ENCODE measurements at places on chromosomes 16 and 17.

DNA sequence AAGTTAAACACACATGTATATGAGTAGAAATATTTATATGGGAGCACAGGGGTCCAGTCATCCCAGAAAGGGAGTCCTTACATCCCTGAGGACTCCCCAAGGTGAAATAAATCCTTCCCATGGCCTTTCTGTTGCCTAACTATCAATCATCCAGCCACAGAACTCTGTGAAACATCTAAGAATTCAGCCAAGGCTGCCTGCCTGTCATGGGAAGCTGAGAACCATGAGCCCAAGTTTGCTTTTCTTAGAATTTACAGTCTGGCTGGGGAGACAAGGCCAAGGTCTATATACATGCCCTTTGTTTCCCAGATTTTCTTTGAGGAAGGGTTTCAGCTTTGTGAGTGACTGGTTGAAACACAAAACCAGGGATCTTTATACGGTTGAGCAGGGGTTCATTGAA is 15.8 kb downstream of the MYL4 start:
- peak; percentile 63 for DNase-seq

DNA sequence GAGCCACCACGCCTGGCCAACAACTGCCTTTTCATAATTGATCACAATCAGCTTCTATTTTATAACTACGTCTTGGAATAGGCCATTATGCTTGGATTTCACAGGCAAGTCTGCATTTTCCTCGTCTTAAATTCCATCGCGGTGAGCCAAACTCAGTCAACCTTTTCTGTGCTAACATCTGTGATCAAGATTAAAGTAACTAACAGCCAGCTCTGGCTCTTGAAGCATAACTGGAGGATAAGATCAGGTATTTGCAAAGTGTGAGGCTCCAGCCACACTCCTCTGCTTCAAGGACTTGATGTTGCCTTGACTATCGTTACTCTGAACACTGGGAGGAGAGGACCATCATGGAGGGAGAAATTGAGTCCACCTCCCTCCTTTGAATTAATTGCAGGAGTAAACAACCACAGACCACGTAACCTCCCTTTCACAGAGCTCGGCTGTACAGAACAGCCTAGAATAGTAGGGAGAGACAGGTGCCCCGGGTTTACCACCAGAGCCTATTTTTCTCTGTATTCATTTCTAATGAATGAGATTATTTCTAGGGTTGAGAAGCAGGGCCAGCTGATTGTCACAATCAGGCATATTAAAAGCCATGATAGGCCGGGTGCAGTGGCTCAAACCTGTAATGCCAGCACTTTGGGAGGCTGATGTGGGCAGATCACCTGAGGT is 143.0 kb downstream of the XYLT1 start:
- DNase-seq, result no peak

GRCh38 chr16:87461466-87461991 is 31.3 kb downstream of the ZCCHC14 start:
- DNase-seq, result peak; percentile 47

DNA sequence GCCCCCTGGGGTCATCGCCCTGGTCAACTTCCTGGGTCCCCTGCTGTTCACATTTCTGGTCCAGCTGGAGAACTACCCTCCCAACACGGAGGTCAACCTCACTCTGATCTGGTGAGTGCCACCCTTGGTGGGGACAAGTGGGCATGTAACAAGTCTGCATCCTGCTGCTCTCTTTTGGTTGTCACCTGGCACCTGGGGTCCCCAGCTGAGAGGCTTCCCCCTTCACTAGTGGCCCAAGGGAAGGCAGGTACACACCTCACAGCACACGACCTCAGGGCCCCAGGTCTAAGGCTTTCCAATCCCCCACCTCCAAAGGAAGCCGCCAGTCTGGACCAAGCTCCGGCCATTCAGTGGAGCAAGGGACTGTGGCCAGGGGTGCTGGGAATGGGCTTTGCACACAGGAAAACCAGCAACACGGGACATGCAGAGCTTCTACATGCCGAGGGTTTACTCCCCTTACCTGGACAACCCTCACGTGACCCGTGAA is 4.4 kb downstream of the TMC8 start:
- no peak for DNase-seq

DNA sequence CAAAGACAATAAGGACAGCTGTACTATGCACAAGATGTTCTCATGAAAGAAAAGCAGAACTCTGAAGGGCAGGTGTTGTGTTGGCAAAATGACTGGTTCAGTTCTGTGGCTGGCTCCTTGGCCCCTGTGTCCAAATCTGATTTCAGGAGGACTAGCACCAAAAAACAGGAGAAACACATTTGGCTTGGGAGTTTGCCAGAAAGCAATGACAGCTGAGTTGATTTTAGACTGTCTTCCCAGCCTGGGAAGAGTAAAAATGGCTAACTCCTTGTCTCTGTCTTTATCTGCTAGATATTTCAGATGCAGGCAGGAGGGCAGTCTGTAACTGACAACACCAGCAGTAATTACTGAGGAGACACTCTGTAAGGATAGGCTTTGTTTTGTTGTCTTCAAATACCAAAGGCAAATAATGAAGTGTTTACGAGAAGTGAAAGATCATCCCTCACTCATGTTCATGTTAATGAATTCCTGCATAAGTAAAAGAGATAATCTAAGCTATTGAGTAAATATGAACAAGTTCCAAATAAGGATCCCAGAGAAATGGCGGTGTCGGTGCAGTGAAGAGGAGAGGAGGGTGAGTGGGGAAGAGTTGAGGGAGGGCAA is 989.0 kb downstream of the CDH11 start:
- no peak for DNase-seq

- DNase-seq, result no peak
Measured at GRCh38 chr17:27989046-27989445, 53.4 kb upstream of the NLK start.

DNA sequence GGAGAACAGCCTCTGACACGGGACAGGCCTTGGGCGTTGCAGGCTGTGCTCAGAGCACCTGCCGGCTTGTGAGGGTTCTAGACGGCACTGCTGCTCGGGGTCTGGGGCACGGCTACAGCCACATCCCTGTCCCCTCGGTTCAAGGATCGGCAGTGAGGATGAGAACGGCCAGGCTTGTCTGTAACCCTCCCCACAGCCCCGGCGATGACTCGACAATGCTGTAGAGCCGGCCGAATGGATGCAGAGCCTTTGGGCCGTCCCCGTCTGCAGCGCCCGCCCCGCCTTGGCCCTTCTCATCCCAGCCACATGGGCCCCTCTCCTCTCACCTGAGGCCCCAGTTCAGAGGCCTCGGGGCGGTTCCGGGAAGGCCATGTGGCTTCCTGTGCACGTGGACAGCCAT is 49.0 kb upstream of the METRNL start:
- DNase-seq, result no peak

DNA sequence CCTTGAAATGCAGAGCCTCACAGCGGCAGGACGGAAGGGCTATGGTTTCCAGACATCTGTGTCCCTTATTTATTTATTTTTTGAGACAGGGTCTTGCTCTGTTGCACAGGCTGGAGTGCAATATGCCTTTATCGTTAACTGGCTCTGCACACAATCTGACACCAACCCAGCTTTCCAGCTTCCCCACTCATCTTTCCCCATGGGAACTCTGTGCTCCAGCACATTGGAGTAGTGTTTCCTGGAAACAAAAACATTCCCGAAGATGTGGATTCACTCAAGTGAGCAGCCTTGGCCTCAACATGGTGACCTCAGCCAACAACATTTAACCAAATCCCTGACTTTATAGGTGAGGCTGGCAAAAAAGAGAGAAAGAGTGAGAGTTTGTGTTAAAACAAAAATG is 307.1 kb downstream of the TMEM114 start:
- no peak for DNase-seq

DNA sequence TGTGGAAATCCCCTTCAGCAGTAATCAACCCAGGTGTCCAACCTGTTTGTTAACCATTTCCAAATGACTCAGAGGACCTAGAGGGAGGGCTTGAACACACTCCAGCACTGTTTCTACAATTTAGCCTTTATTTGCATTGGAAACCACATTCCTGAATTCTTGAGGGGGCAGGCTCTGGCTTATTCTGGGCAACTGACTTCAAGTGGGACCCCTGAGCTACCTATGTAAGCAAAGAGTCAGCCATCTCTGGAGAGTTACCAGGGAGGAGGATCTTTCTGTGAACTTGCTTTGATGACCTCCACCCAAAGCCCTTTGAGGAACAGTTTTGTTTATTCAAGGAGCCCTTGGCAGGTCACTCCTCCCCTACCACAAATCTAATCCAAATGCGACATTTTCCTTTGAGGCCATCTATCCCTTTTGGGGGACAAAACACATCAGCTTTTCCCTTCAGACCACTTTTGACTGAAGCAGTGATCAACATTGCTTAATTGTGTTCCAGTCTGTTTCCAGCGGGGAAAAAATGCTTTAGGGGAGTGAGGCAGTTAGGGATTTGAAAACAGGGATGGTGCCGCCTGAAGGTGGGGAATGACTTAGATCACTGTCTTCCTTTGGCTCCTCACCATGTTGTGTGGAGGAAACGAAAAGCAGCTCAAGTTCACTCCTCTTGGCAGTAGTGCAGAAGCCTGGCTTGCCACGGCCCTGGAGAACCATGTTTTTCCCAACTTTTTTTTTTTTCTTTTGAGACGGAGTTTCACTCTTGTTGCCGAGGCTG is 46.2 kb downstream of the TUBD1 start:
- DNase-seq, result no peak

GRCh38 chr17:40984226-40984625 is at the start of gene KRT40:
KRT40 (minus strand) TSS chr17:40984326; CDS start chr17:40984273, 53 bp downstream.
- no peak for DNase-seq

DNA sequence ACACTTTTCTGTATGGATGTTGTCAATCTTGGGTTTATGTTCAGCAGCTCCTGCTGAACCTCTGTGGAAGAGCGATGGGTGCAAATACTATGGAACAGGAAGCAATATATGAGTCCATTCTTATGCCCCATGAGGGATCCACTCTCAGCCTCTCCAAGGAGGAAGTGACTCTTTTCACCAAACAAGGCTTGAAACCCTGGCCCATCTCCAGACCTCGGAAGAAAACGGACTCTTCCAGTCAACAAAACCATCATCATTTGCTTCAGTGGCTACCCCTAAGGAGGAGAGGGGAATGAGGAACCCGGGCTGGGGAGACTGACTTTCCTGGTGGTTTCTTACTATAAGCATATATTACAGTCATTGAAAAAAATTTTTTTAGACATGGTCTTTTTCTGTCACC is 206.2 kb downstream of the AXIN2 start:
- DNase-seq, result no peak

Measured in kidney capillary endothelial cell (primary cell).